ENCODE measurements at places on chromosomes 4 and X.

DNA sequence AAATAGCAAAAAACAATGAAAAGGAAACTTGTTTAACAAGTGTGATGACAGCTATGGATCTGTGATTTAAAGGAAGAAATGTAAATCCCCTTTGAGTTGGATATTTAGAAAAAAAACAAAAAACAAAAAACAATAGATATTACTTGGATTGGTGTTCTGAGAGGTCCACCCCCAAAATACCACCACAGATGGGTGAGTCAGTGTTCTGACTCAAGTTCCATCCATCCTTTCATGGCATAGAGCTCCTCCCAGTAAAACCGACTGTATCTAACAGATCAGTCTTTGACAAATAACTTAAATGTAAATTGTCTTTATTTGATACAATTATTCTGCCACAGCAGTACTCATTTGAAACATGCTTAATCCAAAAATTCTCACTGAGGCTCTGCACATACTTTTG lies 27.4 kb downstream of the TMPRSS11B start:
- no peak for DNase-seq

GRCh38 chr4:146159384-146160058 lies 16.0 kb upstream of the LSM6 start:
- no peak for DNase-seq

DNA sequence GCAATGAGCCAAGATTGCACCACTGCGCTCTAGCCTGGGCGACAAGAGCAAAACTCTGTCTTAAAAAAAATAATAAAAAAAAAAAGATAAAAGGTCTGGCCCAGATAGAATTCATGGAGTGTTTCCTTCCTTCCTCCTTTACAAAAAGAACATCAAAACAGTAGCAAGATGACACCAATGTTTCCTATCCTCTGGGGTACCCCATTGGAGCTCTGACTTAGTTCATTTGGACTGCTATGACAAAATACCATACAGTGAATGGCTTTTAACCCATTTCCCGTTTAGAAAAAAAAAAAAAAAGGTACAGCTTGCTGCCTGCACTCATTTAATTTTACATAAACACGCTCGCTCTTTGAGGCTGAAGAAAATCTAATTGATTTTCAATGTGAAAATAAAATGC lies 89.9 kb upstream of the PRKX start:
- DNase-seq: no peak

DNA sequence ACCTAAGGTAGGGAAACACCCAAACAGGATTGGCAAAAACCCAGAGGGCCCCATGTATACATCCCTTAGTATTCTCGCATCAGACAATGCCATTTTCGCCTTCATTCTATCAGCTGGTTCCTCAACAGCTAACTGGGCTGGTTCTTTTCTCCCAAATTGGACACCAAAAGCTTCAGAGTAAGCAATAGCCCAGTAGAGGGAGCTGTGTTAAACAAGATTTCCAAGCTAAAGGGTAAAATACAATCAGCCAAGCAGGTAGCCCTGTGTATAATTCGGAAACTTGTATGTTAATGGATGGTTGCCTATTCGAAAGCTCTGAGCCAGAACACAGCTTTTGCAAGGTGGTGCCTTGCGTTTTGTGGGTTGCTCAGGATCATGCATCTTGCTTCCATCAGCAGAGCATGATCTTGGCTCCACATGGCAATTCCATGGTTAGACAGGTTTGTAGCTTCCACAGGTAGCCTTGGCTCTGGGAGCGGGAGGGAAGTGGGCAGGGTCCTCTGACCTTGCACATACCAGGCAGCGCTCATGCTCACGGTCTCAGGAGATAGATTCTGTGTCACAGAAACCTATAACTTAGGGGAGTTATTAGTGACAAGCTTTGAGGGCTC lies 115.2 kb upstream of the LNX1 start:
- no peak for DNase-seq

DNA sequence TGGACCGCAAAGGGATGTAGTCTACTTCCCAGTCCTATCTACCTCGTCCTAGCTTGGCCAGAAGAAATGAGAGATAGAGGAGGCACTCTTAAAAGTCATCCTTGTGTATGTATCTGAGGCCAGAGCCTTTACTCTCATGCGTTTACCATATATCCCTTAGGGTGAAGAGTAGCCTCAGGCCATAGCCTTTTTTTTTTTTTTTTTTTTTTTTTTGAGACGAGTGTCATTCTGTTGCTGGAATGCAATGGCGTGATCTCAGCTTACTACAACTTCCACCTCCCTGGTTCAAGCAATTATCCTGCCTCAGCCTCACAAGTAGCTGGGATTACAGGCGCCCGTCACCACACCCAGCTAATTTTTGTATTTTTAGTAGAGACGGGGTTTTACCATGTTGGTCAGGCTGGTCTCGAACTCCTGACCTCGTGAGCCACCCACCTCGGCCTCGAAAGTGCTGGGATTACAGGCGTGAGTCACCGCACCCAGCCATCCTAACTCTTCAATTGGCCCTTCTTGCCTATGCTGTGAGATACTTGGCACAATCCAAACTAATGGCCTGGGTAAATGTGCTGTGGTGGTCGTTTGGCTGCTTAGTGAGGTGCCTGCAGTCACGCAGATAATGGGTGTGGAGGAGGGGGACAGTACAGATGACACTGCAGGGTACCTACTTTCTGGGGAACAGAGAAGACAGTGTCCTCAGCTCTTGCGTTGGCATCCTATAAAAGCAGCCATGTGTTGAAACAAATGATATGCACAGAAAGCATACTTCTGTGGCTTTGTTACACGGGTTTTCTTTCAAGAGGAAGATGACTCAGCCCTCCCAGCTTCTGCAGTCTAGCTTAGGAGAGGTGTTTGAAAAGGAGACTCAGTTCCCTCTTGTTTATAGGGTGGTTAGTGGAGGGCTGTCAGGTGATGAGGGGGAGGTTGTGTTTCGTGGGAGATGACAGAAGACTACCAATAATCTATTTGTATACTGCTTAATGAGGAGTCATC lies 10.4 kb upstream of the DGAT2L6 start:
- no peak for DNase-seq

- DNase-seq: no peak
These were observed 618 bp downstream of the RBBP7 start for GRCh38 chrX:16869393-16870094.

DNA sequence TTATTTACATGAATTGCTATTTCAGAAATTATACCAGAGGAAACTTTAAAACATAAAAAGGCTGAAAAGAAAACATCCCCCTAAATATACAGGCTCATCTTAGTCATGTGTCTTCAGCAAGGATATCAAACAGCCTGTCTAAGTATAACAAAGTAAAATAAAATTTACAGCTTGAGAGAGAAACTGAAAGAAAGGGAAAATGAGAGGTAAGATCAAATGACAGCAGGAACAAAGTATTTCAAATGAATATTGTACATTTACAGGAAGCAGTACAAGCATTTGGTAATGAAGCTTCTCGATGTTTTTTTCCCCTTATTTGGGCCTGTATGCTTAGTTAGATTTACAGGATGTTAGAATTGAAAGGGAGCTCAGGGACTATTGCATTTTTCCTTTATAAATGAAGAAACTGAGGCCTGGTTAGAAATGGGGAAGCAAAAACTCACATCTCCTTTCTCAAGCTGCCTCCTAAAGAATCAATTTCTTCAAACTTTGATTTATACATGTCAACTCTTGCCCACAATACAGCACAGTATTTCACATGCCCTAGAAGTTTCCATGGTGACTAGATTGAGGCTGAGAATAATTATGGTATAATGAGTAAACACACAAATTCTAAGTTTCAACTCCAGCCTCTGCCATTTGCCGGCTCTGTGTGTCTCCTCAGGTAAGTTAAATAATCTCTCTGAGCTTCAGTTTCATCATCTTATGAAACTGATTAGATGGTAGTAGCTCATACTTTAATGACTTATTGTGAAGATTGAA lies 29.3 kb downstream of the DAPP1 start:
- no peak for DNase-seq

- no peak for DNase-seq
These were observed 24.6 kb upstream of the COX7B2 start for GRCh38 chr4:46933686-46934085.

GRCh38 chr4:180993244-180993836 lies 1249.9 kb upstream of the TENM3 start:
- DNase-seq: no peak

- no peak for DNase-seq
These were observed 2.3 kb downstream of the LRBA start for GRCh38 chr4:151012820-151013219.

- no peak for DNase-seq
These were observed 40.4 kb upstream of the PCDH18 start for GRCh38 chr4:137572647-137573046.

DNA sequence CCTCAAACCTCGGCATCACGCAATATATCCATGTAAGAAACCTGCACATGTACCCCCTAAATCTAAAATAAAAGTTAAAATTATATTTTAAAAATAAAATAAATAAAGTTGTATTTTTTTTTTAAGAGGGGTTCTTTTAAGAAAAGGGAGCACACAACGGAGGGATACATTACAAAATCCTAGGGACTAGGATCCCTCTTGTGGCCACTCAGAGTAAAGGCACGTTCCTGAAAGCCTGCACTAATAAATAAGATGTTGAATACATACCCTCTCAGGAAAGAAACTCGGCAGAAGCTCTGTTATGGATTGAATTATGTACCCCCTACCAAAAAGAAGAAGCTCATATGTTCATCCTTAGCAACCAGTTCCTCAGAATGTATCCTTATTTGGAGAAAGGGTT lies 50.9 kb upstream of the PRDX4 start:
- no peak for DNase-seq

GRCh38 chrX:154074199-154074598 lies 23.3 kb downstream of the MECP2 start:
- DNase-seq: no peak

DNA sequence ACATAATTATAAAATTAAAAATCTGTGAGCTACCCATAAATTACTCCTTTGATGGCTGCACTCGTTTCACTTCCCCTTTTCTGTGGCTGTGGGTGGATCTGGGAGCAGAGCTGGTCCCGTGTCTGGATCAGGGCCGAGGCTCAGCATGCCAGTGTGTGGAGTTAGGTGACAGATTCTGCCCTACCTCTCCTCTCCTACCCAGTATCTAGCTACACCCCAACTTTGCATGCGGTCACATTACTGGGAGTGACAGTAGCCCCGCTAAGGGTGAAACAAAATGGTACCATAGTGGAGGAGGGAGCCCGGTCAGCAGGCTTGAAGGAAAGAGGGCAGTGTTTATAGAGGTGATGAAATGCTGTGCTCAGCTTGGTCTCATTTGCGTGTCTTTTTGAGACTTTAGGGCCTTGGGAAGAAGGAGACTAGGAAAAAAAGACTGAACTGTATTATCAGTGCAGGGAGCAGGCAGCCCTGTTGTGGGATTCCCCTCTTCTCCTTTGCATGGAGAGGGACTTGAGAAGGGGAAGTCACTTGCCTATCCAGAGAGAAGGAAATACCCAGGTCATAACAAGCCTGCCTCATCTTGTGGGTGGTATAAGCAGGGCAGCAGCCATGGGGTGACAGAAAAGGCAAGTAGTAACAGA lies 48.4 kb downstream of the ARHGAP10 start:
- DNase-seq: no peak

DNA sequence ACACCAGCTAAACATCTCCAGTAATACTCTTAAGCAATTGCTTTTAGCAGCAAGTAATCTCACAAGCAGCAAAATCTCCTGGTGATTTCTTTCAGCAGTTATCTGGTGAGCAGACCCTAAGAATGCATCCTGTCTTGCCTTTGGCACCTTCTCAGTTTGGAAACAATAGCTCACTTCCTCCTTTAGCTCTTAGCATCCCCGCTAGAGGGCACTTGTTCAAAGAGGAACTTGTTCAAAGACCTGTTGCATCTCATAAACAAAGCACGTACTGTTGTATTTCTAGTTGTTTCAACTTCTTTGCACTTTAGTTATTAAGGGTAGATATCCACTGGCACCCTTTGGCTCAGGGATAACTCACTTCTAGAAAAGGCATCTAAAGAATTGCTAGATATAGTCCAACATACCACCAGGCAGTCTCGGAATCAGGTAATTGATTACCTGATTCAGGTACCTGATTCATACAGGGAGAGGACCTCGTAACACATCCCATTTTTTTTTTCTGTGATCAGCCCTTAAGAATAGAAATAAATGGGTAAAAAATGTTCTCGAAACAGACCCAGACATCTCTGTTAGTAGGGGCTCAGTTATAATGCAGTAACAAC lies 81.9 kb upstream of the QRFPR start:
- DNase-seq: no peak

GRCh38 chr4:153579410-153579809 lies 104.7 kb upstream of the TLR2 start:
- no peak for DNase-seq

DNA sequence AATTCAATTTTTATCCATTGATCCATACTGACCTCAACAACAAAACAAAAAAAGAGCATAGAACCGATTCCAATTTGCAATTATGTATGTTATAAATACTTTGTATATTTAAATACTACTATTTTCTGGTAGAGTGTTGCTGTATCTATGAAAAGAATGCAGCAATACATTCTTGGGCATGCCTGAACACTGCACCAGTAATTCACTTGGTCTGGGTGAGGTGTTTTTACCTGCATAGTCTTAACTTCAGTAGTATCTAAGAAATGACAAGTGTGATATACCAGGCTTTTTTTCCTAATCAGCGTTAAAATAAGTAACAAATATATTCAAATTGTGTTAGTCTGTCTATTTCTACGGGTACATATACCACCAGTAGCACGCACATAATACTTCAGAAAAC lies 120.2 kb downstream of the KLHL13 start:
- no peak for DNase-seq

GRCh38 chr4:58560736-58561135 lies 1450.6 kb upstream of the IGFBP7 start:
- no peak for DNase-seq

DNA sequence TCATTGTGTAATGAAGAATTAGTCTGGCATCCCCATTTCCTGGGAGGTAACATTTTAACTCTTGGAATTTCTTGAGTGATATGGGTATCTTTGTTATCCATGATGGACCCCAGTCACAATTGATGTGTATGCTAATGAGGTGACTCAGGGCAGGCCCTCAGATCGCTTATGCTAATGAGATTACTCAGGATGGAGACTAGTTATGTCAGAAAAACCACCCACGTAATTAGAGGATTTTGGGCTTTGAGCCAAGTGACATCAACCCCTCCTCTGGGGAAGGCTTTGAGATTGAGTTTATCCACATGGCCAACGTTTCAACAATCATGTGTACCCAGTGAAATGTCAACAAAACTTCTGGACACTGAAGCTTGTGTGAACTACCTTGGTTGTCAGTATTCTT lies 772.7 kb downstream of the STPG2 start:
- DNase-seq: no peak

GRCh38 chr4:78930016-78930629 lies 9.1 kb downstream of the PAQR3 start:
- DNase-seq: no peak
